ENCODE measurements at places on chromosomes 3 and 15.

DNA sequence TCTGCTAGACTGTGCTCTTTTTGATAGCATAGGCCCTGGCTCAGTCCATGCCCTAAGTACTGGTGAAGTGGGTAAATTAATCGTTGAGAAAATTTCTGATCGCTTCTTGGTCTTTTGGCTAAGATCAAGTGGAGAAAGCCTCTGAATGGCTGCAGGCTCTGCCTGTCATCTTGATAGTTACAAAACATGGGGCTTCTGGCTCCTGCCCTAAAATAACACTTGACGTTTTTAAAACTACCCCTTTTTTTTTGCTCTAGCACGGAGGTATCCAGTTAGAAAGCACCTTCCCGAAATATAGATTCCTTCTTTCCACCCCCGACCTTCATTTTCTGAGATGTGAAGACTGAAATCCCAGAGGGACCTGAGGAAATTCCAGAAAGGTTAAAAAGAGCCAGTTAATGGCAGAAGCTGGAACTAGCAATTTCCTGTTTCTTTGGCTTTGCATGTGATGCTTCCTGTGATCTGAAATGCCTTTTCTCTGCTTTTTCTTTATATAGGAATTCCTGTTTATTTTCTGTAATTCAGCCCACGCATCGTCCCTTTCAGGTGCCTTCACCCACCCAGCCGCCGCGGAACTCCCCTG is 799 bp upstream of the C2CD4B start:
- peak; percentile 71 for DNase-seq

- DNase-seq = peak; percentile 46
These were observed 20.2 kb upstream of the LMCD1 start for GRCh38 chr3:8481380-8481779.

- no peak for DNase-seq
These were observed 120.5 kb downstream of the SLMAP start for GRCh38 chr3:57876632-57877031.

- DNase-seq = no peak
These were observed 363.0 kb downstream of the FGF12 start for GRCh38 chr3:192364316-192364715.

GRCh38 chr3:79809106-79809505 is 41.3 kb upstream of the ROBO1 start:
- peak; percentile 2 for DNase-seq

- peak; percentile 36 for DNase-seq
These were observed 48.0 kb upstream of the TPRG1 start for GRCh38 chr3:189123595-189124387.

DNA sequence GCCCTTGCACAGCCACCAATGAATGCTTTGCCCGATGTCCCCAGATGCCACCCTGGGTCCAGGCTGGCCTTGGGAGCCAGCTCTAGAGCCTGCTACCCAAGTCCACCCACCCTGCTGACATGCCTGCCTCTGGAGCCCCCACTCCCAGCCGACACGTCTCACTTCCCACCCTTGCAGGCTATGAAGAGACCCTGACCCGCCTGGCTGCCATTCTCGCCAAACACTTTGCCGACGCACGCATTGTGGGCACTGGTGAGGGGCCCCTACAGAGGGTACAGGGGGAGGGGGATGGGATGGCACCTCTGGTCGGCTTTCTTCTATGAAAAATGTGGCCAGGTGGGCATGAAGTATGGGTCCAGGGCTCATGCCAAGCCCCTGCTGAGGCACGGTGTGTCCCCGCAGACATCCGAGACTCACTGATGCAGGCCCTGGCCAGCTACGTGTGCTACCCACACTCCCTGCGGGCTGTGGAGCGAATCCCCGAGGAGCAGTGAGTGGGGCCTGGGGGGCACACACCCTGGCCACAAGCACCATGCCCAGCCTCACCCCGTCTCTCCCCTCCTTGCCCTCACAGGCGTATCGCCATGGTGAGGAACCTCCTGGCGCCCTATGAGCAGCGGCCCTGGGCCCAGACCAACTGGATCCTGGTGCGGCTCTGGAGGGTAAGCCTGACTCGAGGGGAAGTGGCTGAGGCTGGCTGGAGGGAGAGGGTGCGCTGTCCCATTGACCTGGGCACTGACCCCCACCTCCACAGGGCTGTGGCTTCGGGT is 6.0 kb downstream of the AMIGO3 start:
- DNase-seq = no peak

DNA sequence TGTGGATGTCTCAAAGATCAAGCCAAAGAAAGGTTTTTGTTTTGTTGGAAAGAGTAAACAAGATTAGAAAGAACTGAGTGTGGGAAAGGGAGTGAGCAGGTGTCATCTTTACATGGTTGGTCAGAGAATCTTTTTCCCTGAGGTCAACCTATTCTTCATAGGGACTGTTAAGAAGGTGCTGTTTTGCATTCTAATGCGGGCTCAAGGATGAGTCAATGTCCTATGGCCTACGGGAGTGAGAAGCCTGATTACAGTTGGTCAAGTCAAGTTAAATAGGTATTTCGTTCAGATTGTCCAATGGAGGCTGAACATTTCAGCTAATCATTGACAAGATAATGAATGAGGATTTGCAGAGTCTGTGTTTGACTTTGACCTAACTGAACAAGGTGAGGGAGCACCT is 491.2 kb upstream of the PDZRN3 start:
- no peak for DNase-seq

DNA sequence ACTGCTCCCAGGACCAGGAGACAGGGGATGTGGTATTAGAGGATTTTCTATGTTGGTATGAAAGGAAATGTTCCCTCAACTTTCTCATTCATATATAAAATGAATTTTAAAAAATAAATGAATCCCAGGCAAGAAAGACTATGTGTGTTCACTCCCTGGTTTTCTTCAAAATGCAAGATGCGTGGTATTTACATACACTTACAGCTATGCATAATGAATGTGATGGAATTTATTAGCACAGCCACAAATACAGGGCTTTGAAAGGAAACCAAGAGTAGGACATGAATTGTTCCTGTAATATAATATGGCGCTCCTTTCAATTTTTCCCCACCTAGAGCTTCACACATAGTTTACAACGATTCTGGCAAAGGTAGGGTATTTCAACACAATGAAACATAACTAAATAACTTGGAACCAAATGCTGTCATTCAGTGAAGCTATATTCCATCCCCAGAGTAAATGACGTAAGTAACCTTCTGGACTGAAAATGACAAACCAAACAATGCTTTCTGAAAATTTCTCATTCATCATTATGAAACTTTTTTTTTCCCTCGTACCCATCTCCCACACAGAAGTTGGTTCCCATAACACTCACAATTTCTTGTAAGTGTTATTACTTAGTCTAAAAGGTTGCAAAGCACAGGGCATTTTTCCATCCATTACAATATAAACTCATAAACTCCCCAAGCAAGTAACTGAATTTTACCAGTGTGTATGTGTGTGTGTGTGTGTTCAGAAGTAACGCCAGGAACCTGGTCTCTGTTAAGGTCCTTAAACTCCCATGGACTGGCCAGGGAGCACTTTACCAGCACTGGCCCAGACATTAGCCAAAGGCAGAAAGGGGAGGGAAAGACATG is 41.8 kb downstream of the CBLB start:
- peak; percentile 91 for DNase-seq

DNA sequence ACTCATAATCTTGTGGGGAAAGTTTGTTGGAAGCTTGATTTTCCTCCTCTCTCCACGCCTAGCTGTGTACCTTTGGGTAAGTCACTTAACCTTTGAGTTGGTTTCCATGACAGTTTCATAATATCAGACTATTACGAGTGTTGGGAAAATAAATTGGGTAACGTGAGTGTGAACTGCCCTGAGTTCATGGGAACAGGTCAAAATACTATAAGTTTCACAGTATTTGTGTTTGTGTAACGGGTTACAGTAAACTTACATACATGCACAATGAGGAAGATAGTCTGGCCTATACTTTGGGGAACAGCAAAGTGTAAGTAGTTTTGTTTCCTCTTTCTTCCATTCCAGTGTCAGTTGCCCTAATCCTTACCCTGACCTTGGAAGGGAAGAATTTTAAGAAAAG is 509.9 kb downstream of the MECOM start:
- DNase-seq = no peak

Data from cardiac fibroblast (primary cell).